A549 treated with CpdA at 1 μM for 4 hours (cell line): ENCODE measurements at places on chromosomes 12 and 14. TPM values are rescaled to one million over a fixed set of nuclear protein-coding genes. Genes with fewer than 3 reads are reported as not detected.

FITM1 gene
- 0.13 TPM in 1 of 5 replicates, not detected in the others for total RNA-seq

PDZRN4 gene
- total RNA-seq, result not detected in 5 replicates

ANKLE2 gene
- total RNA-seq, result 73.9 to 85.8 TPM (median 78.1 TPM) in 5 replicates

MANSC1 gene
- 3.8 to 4.8 TPM (median 3.9 TPM) in 5 replicates for total RNA-seq
